ENCODE measurements at places on chromosomes 3 and 15. TPM values are rescaled to one million over a fixed set of nuclear protein-coding genes. Genes with fewer than 3 reads are reported as not detected.

DNA sequence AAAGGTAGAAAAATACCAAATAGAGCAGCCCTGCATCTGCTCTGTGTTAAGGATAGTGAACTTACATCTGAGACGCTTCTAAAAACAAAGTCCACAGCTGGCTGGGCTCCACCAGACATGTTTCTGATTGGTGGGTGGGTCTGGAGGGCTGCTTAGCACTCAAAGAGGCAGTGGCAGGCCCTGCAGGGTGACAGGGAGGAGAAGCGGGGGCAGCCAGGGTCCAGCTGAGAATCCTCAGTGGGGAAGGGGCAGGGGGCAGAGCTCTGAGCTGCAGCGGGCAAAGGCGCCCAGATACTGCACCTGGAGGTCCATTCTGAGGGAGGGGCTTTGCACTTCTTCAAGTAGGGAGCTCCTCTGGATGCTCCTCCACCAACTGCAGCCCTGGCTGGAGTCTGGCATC is 28.1 kb downstream of the PRR23E start:
- peak; percentile 61 for DNase-seq

- DNase-seq, result no peak
Measured at GRCh38 chr15:28955993-28956421, 70.2 kb downstream of the APBA2 start.

DNA sequence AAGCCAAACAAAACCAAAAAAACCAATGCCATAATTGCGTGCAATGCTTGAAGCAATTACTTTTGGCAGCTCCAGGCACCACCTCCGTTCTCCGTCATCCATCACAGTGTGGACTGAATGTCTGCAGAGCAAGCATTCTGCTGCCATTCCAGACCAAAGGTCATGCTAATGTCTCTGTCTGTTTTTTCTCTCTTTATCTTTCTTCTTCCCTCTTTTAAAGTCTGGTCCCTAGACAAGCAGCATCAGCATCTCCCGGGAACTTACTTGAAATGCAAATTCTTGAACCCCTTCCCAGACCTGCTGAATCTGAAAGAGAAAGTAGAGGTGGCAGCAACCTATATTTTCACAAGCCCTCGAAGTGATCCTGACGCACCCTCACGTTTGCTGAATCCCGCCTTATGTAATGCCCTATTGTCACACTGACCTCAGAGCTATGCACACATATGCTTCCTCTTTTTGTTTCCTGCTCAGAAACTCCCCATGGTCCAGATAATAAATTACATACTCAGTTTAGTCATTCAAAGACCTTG is 297.3 kb upstream of the PROK2 start:
- DNase-seq, result no peak

- no peak for DNase-seq
Measured at GRCh38 chr3:42031808-42032480, 59.2 kb upstream of the TRAK1 start.

LRRC31 gene
- polyA plus RNA-seq, result not detected

DNA sequence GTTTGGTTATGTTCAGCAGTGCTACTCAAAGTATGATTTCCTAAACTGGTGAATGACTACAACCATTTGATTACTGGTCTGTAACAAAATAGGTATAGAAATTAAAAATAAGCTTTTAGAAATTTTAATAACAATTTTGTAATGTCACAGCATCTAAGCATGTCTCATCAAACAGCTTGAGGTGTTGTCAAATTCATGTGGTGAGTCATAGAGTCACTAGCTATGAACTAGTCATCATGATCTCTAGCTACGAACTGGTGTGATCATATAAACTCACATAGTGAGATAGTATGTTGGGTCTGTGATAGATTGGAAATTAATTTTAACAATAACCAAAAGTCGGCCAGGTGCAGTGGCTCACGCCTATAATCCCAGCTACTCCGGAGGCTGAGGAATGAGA is 213.9 kb upstream of the RBMS3 start:
- no peak for DNase-seq

SNX1 gene
- polyA plus RNA-seq, result 80.7 TPM

WWTR1 gene
- polyA plus RNA-seq, result 64.1 TPM

SPINT1 gene
- polyA plus RNA-seq, result 0.58 TPM

DNA sequence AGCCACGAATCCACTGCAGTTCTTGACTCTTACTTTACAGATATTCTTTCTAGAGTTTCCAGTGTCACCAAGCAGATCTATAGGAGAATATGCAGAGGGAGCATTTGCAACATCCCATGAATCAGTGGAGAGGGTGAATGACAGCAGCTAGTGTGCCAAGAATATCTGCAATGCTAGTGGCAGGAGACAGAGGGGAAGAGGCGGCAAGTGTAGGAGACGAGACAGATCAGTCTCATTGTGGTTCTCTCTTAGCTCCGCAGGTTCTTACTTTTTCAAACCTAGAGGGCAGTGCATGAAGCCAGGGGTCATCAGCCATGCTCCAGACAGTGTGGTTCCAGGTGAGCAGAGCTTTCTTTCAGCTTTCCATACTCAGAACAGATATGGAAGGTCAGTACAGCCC is 744 bp downstream of the ZNF619 start:
- DNase-seq, result peak; percentile 34

PLAAT1 gene
- polyA plus RNA-seq, result 1.6 TPM

IGDCC3 gene
- polyA plus RNA-seq, result 0.43 TPM

DNA sequence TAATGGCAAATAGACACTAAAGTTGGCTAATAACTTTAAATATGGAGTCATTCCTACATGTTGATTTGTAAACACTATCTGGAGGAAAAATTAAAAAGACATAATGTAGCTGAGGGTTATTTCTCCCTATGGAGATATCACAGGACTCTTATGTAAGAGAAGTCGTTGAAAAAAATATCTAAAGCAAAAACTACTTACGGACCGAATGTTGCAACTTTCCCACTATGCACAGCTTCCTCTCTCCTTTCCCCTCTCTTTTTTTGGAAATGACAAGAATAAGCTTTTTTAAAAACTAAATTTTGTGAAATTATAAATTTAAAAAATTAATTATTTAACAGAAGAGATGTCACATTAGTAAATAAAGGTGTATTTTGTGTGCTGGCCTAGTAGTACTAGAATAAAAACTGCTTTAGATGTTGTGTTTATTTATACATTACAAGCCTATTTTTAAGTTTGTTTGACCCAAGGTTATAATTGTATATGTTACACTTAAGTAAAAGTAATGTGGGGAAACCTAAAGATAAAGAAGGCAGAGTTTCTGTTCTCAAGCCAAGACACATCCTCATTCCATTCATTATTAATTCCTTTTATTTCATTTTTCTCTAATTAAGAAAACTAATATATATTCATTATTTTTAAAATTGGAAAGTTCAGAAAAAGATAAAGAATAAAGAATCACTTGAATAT is 20.7 kb upstream of the PPARG start:
- DNase-seq, result no peak

- DNase-seq, result peak; percentile 64
Measured at GRCh38 chr3:134378384-134378783, 4.1 kb upstream of the AMOTL2 start.

DNA sequence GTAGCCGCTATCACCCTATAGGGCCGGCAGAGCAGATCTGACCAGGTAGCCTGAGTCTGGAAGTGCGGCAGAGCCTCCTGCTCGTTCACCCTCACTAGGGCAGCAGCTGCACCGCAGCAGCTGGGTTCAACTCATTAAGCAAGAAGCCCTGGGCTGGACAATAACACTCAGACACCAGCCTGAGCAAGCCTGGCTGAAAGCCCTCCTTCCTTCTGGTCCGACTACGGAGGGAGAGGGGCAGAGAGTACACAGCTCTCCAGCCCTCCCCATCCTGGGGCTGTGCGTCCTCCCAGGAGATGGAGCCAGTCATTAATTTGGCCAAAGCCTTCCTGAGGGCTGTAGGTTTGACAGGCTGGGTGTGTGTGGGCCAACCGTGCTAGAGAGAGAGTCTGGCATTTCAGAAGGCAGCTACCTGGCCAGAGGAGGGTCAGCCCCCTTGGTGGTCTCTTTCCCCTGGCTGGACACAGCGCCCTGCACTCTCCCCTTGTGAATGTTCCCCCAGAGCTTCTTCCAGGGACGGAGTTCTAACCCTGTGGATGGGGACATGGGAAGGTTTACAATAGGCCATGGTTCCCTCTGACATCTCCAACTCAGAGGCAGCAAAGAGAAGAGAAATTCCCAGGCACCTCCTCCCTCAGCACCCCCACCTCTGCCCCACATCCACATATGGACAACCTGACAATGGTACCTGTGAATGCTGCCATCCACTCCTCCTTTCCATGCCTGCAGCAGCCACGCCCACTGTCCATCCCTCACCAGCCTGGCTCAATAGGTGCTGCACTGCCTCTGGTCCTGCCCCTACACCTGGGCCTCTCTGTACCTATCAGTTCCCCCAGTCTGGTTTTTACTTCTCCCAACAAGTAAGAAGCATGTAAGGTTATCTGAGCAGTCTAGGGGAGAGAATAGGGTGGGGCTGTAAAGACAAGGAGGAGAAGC is 6.5 kb downstream of the CHRNB4 start:
- DNase-seq, result no peak

DNA sequence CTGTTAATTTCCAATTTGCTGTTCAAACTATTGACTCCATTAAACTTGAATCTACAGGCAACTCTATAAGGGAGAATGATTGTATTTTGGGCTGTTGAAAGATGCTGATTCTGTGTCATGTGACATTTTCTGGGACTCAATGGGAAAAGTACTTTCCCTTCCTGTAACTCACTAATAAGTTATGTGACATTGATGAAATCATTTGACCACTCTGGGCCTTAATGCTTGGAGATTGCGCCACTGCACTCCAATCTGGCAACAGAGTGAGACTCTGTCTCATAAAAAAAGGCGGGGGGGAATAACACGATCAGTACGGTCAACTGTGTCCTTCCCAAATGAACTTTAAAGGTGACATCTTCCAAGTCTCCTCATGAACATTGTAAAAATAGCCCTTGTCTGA is 215.2 kb upstream of the SGO1 start:
- DNase-seq, result no peak

MCTP2 gene
- polyA plus RNA-seq, result 0.26 TPM

GRCh38 chr3:193970773-193971206 is 165.2 kb upstream of the HES1 start:
- no peak for DNase-seq

DNA sequence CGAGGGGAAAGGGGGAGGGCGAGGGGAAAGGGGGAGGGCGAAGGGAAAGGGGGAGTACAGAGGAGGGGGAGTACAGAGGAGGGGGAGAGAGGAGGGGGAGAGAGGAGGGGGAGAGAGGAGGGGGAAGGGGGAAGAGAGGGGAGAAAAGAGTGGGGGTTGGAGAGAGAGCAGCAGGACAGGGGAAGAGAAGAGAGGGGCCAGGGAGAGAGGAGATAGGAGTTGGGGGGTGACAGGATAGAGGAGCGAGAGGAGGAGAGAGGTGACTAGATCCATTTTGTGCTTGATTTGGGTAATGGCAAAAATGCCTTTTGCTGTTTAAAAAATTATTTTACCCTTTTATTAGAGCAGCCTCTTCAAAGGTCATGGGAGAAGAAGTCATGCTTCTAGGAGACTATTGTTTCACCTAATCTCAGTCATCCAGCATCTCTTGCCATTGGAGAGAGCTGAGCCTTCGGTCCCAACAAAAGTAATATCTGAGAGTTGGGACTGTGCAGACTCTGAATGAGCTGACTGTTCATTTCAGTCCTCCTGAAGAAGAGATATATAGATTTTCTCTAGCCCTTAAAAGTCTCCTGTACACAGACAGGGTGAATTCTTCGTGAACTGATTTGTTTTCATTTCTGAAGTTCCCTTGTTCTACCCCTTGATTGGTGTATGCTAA is 15.1 kb upstream of the TOP2B start:
- no peak for DNase-seq

TIMP4 gene
- not detected for polyA plus RNA-seq

DNA sequence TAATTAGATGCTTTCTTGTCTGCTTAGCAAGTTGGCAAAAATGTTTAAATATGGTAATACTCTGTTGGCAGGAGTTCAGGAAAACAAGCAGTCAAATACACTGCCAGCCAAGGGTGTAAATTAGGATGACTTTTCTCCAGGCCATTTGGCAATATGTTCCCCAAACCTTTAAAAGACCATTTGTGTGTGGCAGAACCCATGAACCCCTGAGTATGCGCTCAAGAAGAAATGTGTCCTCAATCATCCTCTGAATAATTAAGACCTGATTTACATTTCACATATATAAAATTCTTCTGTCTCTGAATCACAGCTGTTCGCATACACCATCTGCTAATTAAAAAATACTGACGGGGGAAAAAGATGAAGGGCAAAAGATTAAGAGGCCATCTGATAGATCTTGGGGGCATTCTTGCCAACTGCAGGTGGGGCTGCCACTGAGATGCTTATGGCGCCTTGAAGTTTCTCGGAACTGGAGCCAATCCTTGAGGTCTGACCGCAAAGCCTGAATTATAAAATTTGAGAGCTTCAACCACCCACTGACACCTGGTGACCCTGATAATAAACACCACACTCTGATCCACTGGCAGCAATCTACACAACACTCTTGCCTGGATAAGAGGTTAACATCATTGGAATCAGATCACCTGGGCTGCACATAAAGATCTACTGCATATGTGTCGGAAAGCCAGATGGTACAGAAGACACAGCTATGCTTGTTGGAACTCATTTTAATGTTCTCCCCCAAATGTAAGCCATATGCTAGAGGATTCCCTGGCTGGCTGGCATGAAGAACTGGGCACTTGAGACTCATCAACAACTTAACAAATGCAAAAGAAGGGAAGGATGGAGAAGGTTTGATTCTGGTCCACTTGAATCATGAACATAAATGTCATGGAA is 190.6 kb downstream of the OSBPL10 start:
- no peak for DNase-seq

DNA sequence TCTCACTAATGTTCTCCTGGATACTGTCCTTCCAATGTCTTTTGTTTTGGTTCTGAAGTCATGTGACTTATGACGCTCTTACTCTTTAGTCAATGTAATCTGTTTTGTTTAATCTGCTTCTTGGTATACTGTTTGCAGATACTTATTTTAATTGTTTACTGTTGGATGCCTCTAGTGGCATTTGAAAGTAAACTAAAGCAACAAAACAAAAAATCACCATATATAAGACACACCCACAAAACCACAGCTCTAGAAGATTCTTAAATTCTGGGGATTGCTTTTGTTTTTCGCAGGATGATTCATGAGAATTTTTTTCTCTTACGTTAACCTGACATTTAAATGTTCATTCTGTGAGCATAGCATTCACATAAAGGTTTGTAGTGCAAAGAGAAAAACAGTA is 16.8 kb downstream of the SLC25A26 start:
- DNase-seq, result no peak

- no peak for DNase-seq
Measured at GRCh38 chr3:152281133-152281713, 12.5 kb downstream of the MBNL1 start.

Measured in SK-N-SH (cell line).